ENCODE measurements at places on chromosomes 6 and 20. TPM values are rescaled to one million over a fixed set of nuclear protein-coding genes. Genes with fewer than 3 reads are reported as not detected.
A peak's percentile ranks its signal among the peaks of the same experiment; 100 is the strongest.

TCF15 gene
- total RNA-seq: 0.14 TPM

MUC21 gene
- not detected for total RNA-seq

DNA sequence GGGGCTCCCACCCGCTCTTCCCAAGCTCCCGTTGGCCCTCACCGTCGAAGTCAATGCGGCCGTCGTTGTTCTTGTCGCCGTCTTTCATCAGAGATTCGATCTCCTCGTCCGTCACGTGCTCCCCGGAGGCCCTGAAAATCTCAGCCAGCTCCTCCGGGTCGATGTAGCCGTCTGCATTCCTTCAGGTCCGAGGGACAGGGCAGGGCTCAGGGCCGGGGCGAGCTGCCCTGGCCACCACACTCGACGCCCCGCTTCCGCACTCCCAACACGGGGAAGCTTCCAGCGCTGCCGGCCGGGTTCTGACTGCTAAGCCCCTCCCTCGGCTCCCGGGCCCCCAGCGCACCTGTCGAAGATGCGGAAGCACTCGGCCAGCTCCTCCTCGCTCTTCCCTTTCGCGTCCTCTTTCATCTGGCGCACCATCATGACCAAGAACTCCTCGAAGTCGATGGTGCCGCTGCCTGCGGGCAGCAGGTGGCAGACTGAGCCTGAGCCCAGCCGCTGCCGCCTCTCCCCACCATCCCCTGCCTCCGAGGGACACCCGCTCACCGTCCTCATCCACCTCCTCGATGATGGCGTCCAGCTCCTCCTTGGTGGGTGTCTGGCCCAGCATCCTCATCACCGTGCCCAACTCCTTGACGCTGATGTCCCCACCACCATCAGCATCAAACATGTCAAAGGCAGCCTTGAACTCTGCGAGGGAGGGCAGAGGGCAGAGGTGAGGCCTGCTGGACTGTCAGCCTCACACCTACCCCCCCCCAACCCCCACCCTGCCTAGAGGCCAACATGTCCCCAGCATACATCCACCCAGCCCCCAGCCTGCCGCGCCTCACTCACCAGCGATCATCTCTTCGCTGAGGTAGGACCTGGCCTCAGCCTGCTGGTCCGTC is 2.9 kb downstream of the TNNC2 start:
- peak; percentile 62 for DNase-seq

DNA sequence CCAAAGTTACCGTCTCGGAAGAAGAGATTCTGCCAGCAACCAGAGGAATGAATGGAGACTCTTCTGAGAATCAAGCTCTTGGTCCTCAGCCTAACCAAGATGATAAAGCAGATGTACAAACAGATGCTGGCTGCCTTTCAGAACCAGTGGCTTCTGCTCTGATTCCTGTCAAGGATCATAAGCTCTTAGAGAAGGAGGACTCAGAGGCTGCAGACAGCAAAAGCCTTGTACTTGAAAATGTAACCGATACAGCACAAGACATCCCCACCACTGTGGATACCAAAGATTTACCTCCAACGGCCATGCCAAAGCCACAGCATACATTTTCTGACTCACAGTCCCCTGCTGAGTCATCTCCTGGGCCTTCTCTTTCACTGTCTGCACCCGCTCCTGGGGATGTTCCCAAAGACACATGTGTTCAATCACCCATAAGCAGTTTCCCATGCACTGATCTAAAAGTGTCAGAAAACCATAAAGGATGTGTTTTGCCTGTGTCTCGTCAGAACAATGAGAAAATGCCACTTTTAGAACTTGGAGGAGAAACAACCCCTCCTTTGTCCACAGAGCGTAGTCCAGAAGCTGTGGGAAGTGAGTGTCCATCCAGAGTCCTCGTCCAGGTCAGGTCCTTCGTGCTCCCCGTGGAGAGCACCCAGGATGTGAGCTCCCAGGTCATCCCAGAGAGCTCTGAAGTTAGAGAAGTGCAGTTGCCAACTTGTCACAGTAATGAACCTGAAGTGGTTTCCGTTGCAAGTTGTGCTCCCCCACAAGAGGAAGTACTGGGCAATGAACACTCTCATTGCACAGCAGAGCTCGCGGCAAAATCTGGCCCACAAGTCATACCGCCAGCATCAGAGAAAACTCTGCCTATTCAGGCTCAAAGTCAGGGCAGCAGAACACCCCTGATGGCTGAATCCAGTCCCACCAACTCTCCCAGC is 109.6 kb downstream of the RTN4IP1 start:
- peak; percentile 81 for DNase-seq

SLC17A9 gene
- total RNA-seq: 52.1 TPM

DNA sequence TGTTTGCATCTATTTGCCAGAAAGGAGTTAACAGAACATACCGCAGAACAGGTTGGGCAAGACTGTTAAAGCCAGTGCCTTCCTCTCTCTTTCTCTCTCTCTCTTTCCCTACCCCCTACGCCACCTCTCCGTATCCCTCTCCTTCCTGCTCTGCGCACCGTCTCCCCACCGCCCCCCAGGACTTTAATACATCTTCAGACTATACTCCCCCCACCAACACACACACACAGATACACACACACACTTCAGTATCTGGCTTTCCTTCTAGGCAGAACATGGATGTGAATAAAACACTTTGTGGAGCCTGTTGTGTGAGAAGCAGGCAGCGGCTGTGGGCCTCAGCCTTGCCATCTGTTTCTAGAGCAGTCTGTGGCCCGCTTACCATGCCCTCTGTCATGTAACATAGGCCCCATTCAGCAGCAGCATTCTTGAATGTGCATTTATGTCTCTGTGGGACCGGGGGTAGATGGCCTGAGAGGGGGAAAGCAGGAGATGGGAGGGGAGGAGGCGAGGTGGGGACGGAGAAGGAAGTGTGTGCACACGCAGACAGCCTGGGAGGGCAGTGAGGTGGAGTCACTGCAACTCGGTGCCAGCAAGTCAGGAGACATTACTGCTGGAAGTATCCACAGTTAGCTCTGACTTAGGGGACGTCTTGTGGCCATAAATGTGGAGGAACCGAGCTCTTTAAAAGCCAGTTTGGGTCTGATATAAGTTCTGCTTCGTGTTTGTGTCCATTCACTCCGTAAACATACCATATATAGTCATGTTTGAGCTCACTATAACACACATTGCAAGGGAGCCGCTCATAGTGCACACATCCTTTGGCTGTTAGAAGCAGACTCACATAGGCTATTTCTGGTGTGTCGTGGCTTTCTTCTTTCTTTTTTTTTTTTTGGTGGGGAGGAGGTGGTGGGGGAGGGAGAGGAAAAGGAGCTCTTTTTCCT is 38.4 kb downstream of the RREB1 start:
- DNase-seq: no peak

- no peak for DNase-seq
Measured at GRCh38 chr6:48199499-48199898, 88.5 kb upstream of the PTCHD4 start.

DNA sequence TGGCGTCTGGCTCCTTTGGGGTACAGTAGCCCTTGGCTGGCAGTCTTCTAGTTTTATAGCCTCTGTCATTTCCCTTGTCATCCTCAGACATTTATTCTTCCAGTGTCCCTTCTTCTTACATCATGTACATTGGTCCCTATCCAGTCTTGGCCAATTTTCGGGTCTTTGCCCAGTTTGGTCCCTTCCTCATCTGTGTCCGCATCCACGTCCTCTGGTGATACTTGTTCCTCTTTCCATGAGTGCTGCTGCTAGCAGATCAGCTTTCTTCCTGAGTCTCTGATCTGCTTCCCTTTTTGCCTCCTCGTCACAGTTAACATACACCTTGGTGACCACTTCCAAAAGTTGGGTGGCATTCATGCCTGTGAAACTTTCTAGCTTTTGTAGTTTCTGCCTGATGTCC is 86.2 kb upstream of the GPR6 start:
- no peak for DNase-seq

PDYN gene
- total RNA-seq: not detected

GRCh38 chr20:46808565-46808964 is 86.1 kb upstream of the EYA2 start:
- DNase-seq: no peak

KIAA0408 gene
- total RNA-seq: 2.3 TPM

- DNase-seq: no peak
Measured at GRCh38 chr20:3679749-3680700, 1.8 kb downstream of the ADAM33 start.

ARFGEF3 gene
- total RNA-seq: 1.7 TPM

KCNK17 gene
- not detected for total RNA-seq

DNA sequence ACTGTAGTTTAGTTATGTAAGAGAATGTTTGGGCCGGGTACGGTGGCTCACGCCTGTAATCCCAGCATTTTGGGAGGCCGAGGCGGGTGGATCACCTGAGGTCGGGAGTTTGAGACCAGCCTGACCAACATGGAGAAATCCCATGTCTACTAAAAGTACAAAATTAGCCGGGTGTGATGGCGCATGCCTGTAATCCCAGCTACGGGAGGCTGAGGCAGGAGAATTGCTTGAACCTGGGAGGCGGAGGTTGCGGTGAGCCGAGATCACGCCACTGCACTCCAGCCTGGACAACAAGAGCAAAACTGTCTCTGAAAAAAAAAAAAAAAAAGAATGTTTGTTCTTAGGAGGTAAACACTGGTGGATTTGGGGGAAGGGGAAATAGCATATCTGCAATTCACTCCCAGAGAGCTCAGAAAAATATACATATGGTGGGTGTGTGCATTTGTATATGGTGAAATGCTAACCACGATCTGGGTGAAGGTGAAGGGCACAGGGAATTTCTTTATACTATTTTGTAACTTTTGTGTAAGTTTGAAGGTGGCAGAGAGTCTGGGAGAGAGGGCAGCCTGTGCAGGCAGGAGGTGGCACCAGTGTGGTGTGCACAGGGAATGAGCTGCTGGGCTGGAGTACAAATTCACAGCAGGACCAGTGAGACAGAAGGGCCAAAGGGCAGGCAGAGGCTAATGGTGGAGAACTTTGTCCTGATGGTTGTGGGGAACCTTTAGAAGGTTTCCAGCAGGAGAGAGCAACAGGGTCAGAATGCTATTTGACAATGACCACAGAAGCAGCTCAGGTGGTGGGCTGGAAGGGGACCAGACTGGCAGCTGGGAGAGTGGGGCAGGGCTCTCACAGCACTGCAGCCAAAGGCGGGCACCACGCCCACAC is 42.4 kb downstream of the SSR1 start:
- DNase-seq: no peak

FAM209B gene
- total RNA-seq: not detected

DNA sequence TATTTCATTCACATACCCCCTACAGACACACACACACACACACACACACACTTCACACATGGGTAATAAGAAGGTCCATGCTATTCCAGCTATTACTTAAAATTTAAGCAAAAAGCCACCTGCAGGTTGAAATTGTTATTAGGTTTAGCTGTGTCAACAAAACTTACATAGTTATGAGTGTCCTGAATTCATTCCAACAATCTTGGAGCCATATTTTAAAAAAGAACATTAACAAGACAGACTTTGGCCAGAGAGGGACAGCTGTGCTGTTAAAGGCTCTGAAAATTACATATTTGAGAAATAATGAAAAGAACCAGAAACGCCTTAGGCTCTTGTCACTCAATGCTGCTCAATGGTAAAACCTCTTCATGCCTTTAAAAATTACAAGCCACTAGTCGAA is 455.3 kb downstream of the EPM2A start:
- no peak for DNase-seq

DNA sequence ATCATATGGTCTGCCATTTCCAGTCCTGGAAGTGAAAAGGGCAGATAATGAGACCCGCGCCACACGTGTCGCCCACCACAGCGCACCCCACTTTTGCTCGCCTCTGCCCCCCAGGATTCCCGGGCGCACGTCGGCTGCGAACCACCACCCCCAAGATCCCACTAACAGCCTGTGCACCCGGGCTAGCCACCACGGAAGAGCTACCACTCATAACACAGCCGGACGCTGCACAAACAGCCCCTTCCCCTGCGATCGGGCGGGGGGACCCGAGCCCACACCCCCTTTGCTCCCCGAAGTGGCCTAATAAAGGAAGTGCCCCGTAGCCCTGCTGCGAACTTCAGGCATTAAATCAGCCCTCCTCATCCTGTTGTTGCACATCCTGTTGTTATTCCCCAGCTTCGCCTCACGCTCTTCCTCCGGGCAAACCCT is 506 bp downstream of the CITED2 start:
- no peak for DNase-seq

DNA sequence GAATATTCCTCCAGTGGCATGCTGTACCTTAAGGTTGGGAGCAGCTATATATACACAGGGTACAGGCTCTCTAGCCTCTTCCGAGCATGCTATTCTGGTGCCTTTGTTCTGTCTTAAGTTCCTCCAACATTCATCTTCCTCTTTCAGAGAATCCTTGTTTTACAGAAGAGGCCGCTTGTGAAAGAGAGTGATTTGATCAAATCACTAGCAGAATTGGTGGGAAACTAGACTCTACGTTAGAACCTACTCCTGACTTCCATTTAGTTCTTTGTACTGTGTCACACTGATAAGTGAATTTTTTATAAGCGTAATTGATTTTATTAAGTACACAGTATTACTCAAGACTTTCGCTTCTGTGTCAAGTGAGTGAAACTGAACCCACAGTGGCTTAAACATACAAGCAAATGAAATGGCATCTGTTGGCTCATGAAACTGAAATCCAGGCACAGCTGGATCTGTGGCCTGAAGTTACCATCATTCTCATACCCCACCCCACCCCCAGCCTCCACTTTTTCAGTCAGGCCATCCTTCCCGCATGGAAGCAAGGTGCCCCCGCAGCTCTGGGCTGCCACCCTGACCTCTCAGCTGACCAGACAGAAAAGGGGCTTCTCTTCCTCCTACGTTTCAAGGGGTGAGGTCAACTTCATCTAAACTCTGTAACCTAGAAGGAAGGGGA is 102.3 kb downstream of the RPP40 start:
- no peak for DNase-seq

DNA sequence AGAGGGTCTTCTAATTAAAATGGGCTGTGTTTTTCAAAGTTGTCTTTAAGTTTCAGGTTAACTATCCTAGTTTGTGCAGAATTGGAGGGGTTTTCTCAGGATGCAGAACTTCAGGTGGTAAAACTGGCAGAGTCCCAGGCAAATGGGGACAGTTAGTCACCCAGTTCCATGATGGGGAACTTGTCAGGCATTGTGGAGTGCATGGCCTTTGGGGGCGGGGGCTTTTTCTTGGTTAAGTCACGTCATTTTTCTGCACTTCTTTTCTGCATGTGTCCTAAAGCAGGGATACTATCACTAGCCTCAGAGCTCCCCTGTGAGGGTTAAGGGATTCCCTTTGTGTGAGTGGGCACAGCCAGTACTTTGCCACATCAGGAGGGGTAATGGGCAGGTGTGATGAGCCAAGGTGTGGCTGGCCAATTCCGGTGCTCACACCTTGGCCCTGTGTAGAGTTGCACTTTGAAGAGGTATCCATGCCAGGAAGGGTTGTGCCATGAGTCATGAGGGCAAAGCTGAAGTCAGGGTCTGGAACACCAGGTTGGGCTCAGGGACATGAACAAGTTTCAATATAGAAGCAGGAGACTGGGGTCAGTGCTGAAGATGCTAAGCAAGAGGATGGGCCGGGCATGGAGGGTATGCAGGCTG is 126.0 kb upstream of the RREB1 start:
- no peak for DNase-seq

GRCh38 chr20:39865446-39865845 is 823.6 kb downstream of the MAFB start:
- no peak for DNase-seq

DNA sequence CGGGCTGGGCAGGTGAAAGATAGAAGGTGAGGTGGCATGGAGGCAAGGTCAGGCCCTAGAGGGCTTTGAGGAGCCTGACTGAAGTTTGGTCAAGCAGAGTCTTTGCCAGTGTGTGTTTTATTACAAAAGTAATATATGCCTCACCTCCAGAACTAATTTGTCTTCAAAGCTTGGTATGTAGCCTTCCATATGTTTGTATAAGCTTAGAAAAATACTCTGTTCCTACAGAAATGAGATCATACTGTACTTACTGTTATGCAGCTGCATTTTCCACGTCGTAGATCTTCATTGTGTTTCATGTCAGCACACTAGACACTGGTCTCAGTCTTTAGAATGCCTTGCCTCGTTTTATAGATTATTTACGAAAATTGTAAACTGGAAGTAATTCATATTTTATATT is 61.8 kb downstream of the ANKS1A start:
- no peak for DNase-seq

SOBP gene
- 2.1 TPM for total RNA-seq
